Astrocyte of the hippocampus (primary cell): ENCODE measurements at places on chromosomes 4 and X.

DNA sequence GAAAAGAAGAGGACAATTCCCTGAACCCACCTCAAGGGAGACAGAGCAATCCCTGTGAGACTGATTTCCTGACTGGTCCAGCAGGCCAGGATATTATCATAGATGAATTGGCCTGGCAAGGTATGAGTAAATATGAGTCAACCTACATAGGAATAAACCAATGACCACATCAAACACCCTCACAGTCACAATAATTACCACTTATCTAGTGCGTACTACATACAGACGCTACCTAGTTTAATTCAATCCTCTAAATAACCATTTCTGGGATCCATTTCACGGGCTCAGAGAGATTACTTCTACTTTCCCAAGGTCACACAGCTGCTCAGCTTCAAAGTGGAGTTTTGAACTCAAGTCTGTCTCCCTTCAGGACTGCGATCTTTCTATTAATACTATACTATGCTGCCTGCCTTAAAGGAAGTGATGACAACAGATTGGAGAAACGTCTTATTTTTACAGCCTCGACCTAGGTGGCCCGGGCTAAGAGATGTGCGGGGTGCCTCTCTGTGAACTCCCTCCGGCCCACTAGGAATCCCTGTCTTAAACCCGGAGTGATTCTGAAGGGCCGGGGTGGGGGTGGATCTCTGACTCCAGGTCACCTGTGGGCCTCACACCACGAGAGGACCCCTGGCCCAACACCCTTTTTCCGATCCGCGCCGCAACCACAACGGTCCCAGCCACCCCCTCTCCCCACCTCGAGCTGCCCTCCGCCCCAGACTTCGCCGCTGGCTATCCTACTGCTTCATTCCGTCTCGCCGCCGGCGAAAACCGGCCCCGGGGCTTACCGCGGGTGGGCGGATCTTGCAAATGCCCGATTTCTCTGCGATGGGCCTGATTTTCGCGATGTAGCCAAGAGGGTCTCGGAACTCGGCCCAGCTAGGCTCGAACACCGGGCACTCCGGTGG is 800 bp downstream of the KDM5C start:
- DNase-seq = peak; percentile 56

GRCh38 chr4:40325406-40326019 is 9.6 kb upstream of the CHRNA9 start:
- DNase-seq = peak; percentile 80

- no peak for DNase-seq
Observed at GRCh38 chr4:2324891-2325290, 63.0 kb upstream of the MXD4 start.

GRCh38 chr4:165953181-165953580 is 80.1 kb downstream of the TLL1 start:
- DNase-seq = no peak

DNA sequence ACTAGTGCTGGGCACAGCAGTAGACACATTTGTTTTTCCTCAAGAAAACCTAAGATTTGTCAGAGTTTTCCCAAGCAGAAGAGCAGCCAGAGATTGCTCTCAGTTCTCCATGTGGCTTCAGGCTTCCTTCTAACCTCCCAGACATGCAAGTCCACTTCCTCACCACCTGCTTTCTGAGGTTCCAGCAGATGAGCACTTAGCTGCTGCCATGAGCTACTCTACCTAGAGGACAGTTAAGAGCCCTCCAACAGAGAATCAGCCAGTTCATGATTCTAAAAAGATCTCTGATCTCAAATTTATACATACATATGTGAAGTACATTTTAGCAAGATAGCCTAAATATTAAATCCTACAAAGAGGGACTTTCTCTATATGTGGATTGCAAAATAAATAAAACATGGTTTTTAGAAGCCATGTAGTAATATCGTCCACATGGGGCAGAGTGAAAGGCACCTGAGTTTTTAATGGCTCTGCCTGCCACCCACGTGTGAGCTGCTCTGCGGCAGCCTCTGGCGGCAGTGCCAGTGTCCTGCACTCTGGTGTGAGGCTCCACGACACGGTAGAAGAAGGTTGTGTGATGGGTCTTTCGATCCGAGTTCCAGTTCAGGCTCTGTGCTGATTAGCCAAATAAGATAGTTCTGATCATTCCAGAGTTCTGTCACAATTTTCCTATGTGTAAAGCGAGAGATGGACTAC is 10.3 kb downstream of the CYP4V2 start:
- no peak for DNase-seq

DNA sequence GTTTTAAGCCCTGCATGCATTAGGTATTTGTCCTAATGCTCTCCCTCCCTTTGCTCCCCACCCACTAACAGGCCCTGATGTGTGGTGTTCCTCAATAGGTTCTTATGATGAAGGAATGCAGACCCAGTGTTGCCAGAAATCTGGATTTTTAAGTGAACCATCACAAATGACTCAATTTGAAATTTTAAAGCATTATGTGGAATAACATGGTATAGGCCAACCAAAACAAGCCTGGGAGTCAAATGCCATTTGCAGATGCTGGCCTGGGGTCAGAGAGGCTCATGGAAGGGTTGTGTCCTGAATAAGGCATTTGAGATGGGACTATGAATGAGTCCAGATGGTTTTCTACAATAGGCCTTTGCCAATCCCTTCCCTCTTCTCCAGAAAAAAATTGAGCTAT is 179.6 kb downstream of the SHROOM3 start:
- DNase-seq = peak; percentile 49

DNA sequence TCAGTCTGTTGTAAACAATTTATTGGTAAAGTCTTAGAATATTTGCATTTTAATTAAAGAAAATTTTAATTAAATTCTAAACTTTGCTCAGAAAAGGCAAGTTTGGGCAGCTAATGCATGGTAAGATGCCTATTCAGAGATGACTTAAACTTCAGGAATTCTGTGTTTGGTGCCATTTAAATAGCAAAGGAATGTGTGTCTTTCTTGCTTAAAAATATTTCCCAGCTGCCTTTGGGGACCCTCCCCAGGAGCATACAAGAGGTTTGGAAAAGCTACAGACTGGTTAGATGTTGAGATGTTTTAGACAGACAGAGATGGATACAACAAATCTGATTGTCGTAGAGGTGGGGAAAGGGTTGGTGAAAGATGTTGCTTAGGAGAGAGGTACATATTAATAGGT is 36.5 kb downstream of the AFF2 start:
- peak; percentile 59 for DNase-seq

DNA sequence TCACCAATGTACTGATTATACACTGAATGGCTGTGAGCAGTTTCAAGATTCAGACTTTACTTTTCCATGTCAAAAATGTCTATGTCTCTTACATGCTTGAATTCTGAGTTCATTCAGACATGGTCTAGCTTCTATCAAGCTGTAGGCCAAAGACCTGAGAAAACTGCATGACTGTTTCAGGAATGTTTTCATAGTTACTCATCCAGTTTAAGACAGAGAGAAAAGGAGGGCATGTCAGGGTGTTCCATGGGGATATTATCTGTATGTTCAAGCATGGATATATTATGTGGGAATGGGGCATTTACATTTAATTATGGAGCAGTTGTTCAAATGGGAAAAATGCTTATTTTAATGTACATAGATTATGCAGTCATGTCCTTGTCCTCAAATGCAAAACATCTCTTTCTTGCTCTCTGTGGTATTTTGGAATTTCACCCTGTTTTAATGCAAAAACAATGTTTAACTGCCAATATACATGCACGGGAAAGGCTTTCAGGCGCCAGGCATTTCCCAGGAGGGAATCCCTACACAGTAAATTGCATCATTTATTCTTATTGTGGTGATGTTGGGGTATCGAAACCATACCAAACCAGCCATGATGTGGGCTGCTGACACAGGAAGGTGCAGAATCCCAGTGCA is 429.1 kb upstream of the INTU start:
- peak; percentile 68 for DNase-seq

DNA sequence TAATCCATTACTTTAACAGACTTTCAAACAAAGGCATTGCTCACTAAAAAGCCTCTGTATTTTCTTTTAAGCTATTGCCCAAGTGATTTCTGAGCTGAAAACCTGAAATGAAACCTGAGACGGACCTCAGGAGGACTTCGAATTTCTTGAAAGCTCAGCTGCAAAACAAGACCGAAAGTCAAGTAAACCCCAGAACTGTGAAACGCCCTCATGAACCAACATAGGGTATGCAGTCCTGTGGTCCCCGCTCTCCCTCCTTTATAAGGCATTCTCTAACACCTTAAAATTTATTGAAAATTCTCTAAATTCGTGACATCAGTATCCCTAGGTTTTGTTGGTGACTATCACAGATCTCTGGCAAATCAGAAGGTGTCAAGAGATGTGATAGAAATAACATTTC is 91.8 kb downstream of the SHISA3 start:
- DNase-seq = no peak

DNA sequence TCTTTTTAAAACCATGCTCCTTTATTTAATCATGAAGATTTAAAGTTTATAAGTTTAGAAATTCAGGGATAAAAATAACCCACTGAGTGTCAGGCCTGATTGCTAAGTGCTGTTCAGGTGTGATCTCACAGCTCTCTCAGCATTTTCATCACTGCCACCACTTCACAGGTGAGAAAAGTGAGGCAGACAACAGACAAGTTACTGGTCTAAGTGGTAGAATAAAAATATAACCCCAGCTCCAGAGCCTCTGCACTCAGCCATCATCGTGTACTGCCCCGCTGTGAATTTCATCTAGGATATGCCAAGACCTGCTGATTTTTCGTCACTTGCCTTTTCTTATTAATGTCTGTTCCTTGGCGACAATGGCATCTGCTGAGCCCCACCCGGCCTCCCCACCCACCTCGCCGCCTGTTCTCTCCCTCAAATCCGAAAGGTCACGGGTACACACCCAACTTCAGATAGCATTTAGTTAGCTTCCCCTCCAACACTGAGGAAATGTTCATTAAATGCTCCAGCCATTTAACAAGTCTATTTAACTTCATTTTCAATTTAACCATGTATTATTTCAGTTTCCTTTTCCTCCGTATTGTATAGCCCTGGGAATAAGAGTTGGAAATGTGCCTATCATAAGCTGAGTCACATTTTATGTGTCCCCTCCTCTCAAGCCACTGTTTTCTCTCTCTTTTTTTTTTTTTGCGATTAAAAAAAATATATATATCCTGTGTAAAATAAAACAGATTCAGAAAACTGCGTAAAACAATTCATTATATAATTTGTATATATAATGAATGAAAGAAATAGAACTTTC is 236.5 kb downstream of the CBR4 start:
- DNase-seq = no peak

DNA sequence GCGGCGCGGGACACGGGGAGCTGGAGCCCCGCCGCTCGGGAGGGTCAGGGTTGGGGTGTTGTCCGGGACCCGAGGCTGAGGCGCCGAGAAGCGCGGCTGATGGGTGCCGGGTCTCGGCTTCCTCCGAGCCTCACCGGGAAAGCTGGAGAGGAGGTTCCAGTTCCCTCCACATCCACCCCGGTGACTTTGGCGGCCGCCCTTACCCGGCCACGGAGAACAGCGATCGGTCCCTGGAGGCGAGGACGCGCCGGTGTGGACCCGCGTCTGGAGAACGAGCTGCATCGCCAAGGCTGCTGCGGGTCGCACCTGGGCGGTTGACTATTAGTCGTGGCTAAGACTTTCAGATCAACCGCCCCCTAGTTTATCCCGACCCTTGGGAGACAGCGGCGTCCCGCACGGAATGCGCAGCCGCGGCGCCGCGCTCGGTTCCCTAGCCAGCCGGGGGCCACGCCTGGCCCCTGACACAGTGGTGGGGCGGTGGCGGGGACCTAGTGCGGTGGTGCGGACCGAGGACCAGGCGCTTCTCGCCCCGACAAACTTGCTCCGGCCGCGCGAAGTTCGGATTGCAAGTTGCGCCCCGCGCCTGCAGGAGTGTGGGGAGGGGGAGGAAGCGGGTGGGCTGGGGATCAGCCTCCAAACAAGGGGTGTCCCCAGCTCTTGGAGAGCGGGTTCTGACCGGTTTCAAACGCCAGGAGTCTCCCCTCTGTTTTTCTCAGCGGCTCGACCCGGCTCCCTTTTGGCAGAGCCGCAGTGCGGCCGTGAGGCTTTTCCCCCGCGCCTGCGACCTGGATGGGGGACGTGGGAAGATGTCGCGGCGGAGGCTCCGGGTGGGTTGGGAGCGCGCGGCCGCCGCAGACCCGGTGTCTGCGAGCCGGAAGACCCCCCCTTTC is 568 bp downstream of the FHDC1 start:
- peak; percentile 63 for DNase-seq

GRCh38 chrX:17024886-17025285 is 78.4 kb downstream of the REPS2 start:
- no peak for DNase-seq

- DNase-seq = no peak
Observed at GRCh38 chrX:72001471-72001870, 90.8 kb downstream of the NHSL2 start.

DNA sequence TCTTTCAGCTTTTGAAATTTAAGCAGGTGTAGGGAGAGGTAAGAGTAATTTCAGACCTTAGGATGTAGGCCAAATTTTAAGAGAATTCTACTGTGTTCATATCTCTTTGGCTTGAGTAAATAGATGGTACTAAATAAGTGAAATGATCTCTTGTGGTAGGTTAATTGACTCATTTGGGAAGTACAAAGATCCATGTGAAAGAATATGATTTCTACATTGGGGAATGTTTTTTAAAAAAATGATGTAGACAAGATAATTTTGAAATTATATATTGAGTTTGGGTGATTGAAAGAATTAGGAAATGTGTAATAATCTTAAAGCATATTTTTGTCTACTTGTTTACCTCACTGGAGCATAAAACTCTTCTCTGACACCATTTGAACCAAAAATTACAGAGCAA is 35.6 kb downstream of the RAPGEF2 start:
- no peak for DNase-seq

DNA sequence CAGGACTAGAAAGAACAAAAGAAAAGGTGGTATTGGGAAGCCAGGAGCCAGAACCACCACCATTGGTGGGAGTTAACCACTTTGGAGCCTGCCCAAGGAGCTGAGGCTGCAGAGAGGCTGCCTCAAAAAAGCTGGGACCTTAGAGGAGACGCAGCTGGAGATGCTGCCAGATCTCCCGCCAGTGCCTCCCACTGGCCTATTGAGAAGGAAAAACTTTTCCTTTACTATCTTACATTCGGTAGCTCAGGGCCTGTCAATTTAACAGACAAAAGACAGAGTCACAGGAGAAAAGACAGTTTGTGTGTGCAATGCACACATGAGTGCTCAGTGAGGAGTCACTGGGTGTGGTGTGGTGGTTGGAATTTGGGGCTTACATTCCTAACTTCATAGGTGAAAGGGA is 52.4 kb upstream of the HPSE start:
- peak; percentile 15 for DNase-seq

GRCh38 chrX:2658585-2659292 is 32.4 kb upstream of the CD99 start:
- no peak for DNase-seq

DNA sequence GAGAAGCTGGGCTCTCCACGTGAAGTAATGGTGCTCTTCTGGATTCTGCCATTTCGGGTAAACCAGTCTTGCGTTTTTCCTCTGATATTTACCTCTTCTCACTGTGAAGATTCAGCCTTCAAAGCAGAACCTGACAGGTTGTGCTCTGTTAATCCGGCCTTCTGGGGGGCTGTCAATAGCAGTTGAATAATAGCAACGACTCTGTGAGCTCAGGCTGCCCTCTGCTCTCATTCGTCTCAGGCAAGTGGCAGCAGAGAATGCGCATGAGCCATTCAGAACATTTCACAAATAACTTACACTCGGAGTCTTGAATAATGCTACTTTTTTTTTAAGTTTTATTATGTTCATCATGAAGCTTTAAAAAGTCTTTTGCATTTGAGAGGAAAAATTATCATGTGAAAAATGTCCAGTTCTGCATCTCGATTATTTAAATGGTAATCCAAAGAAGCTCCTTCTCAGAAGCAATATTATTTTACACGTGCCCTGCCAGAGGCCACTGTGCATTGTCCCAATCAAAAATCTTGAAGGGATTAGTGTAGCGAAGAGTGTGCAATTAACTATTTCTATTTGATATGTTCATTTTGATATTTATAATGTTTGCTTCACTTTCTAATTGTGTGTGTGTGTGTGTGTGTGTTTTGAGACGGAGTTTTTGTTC is 354.2 kb upstream of the FAT1 start:
- no peak for DNase-seq
